ENCODE measurements at places on chromosomes 3 and 15.

GRCh38 chr15:25770031-25770430, 93.1 kb downstream of the ATP10A start:
- DNase-seq, result no peak

GRCh38 chr15:90859234-90860131, 8.9 kb upstream of the FURIN start:
- no peak for DNase-seq

- peak; percentile 62 for DNase-seq
Measured at GRCh38 chr15:54559405-54560069, 581.3 kb downstream of the UNC13C start.

- no peak for DNase-seq
Measured at GRCh38 chr3:32310918-32311839, 72.7 kb downstream of the CMTM8 start.

DNA sequence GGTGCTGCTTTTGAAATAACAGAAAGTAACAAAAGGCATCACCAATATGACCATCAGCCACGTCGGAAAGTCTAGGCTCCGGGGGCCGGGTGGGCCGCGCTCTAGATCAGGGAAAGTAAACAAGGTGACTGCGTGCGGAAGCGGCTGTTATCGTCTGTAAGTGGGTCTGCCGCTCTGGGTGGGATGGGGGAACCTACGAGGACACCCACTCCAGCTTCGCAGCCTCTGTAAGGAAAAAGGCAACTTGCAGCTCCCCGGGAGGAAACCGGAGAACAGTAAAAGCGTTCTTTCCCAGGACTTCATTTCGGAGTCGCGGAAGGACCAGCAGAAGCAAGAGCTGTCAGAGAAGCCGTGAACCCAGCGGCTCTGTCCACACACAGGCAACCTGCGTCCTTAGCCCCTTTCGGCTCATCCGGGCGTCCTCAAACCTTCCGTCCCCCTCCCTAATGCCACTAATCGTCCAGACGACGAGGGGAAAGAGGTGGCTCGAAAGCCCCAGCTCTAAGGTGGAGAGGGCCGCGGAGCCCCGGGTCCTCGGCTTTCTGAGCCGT, 461 bp downstream of the XRN1 start:
- DNase-seq, result peak; percentile 69

All from tibial artery (tissue), 4 donors.